ENCODE measurements at places on chromosomes 2 and 18.

- no peak overlapping the region for H3K27ac ChIP-seq
- no peaks in the 10 kb centered on the region for H3K27me3 ChIP-seq
- no peak for DNase-seq
- no peak overlapping the region for H3K4me3 ChIP-seq
- no peaks in the 10 kb centered on the region for H3K36me3 ChIP-seq
These were observed 714.0 kb downstream of the EPHA4 start for GRCh38 chr2:220858101-220858500.

DNA sequence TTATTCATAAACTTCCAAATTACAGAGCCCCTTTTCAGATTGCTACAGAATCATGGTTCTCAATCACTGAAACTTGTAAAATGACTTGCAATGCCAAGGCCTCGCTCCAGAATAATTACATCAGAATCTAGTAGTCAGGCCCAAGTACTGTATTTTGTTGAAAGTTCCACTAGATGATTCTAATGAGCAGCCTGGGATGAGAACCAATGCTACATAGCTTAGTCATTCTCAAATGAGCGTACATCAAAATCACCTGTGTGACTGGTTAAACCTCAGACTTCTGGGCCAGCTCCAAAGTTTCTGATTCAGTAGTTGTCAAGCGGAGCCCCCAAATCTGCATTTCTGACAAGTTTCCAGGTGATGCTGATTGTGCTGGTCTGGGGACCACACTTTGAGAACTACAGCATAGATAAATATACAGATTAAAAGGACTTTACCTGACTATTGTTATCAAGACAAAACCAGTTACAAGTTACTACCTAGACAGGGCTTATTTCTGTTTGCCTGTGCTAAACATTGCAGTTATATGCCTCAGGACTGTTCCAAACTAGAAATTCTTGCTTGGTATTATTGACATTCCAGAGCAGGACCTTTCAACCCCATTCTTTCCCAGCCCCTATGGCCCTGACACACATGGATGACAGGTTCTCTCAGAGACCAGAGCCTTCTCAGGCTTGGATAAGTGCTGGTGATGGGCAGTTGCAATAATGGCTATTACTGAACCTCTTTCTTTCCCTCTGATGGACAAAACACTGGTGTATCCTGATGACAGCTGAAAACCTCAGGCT is 83.1 kb downstream of the UPP2 start:
- no peak for DNase-seq
- H3K4me1 ChIP-seq, result peaks cover 4% of the 10 kb centered on the region
- H3K4me3 ChIP-seq, result no peak overlapping the region
- H3K27me3 ChIP-seq, result peaks cover 21% of the 10 kb centered on the region
- H3K36me3 ChIP-seq, result no peaks in the 10 kb centered on the region
- H3K27ac ChIP-seq, result no peak overlapping the region

DNA sequence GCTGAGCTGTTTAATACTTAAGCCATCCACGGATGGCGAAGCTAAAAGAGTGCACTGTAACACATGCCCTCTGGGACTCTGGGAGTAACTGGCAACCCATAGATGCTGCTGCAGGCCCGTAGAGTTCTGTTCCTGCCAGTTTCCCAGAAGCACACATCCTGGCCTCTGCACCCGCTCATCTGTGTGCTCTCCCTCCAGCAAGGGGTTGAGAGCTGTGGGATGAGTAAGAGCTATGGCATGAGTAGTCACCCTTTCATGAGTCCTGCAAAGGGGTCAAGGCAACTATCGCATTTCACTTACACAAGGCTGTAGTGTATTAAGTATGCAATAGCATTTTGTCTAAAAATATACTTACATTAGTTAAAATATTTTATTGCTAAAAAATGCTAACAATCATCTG is 1341.8 kb upstream of the NXPH2 start:
- DNase-seq, result no peak
- no peak overlapping the region for H3K27ac ChIP-seq

DNA sequence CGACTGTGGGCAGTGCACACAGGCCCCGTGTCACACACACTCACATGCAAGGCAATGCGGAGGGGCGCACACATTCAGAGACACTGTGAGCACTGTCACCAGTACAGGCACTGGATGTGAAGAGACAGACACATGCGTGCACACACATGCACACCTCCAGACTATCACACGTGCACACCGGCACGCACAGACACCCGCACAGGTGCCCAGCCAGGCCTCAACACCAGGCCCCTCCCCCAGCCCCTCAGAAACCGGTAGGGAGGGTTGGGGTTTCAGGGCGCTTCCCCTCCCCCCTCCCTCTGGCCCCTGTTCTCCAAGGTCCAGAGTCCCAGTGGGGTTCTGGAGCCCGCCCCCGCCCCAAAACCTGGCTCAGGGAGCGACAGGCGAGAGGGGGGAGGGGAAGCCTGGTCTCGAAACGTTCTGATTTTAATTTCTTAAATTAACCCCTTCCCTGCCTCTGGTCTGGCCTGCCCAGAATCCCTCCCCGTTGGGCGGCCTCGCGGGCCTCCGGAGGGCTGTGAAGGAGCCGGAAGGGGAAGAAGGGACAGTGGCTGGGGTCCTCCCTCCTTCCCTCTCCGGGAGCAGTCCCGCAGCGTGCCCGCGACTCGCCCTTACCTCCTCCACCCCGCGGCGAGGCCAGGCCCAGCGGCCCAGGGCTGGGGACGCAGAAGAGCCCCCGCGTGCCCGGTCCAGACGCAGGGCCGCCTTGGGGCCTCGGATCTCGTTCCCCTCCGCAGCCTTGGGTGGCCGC is 558 bp downstream of the FBXO41 start:
- peak; percentile 47 for DNase-seq
- H3K4me3 ChIP-seq, result peak overlapping the region; percentile 85
- H3K27me3 ChIP-seq, result peaks cover 10% of the 10 kb centered on the region
- peaks cover 31% of the 10 kb centered on the region for H3K4me1 ChIP-seq

DNA sequence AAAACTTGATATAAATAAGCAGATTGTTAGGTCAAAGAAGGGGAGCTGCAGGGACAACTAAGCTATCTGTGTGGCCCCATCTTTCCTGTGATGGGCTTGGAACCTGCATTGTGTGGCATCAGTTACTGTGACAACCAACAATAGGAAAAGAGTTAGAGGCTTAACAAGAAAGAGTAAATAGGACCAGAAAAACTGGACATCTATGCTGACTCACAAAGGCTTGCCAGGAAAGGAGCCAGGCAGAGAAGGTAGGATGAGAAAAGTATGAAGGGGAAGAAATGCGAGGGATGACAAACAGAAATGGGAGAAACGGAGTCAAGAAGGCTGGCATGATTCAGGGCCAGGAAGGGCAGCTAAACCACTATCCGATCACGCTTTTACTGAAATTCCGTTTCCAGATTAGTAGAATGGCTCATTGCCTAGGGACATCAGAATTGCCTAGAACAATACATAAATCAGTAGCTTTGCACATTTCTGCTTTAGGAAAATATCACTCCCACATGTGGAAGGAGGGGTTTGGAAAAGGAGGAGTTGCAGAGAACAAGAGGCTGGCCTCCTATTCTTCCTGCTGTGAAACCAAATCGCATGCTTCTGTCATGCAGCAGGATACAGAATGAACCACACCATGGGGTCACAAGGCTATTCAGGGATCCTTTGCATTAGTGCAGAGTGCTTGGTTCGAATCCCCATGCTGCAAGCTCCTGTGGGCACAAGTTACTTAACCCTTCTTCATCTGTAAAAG is 7.3 kb downstream of the PLA2R1 start:
- no peak overlapping the region for H3K27ac ChIP-seq
- no peaks in the 10 kb centered on the region for H3K36me3 ChIP-seq
- H3K4me1 ChIP-seq, result no peaks in the 10 kb centered on the region
- no peak overlapping the region for H3K4me3 ChIP-seq
- H3K27me3 ChIP-seq, result peaks cover 22% of the 10 kb centered on the region

- peaks cover 5% of the 10 kb centered on the region for H3K4me1 ChIP-seq
- no peak overlapping the region for H3K27ac ChIP-seq
- H3K36me3 ChIP-seq, result peaks cover 52% of the 10 kb centered on the region
These were observed 21.6 kb downstream of the CPSF3 start for GRCh38 chr2:9445089-9445488.

GRCh38 chr2:46843316-46843715 is 72.3 kb downstream of the MCFD2 start:
- H3K4me3 ChIP-seq, result no peak overlapping the region
- peaks cover 9% of the 10 kb centered on the region for H3K27me3 ChIP-seq
- H3K36me3 ChIP-seq, result no peaks in the 10 kb centered on the region

- no peak overlapping the region for H3K27ac ChIP-seq
- no peaks in the 10 kb centered on the region for H3K4me1 ChIP-seq
- no peaks in the 10 kb centered on the region for H3K36me3 ChIP-seq
- H3K4me3 ChIP-seq, result no peak overlapping the region
- H3K27me3 ChIP-seq, result no peaks in the 10 kb centered on the region
These were observed 293.3 kb upstream of the SYT4 start for GRCh38 chr18:43570593-43570992.

DNA sequence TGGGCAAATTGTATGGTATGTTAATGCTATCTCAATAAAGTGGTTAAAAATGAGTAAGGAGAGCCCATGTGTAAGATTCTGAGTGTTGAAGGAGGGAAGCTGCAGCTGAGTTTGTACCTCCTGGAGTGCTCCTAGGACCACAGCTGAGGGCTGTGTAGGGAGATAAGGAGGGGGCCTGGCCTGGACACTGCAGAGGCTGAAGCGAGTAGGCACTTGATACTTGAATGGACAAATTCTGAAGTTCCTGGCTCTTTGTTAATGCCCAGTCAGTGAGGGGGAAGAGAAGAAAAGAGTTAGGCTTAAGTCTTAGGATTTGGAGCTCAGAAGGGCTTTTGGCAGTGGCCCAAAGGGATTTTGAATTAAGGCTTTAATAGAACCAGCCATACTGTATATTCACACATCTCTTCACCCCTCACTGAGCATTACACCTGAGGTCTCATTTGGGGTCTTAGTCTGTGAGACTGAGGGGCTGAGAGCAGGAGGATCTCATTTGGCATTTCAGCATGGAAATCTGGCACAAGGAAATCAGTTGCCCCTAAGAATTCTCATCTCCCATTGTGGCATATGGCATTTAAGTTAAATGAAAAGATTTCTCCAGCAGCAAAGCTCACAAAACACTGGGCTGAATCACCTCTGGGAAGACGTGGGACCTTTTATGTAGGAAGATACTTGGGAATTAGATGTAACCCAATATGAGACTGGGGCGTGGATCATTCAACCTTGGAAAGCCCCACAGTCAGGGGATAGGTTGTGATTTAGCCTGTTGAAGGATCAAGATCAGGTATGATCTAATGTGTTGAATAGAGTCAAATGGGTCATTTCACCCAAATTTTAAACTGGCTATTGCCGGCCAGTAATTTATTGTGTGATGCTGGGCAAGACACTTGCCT is 46.8 kb downstream of the LIPG start:
- H3K4me1 ChIP-seq, result no peaks in the 10 kb centered on the region
- peaks cover 38% of the 10 kb centered on the region for H3K27me3 ChIP-seq
- no peak overlapping the region for H3K27ac ChIP-seq
- H3K36me3 ChIP-seq, result no peaks in the 10 kb centered on the region
- no peak overlapping the region for H3K4me3 ChIP-seq

- peak; percentile 35 for DNase-seq
- H3K4me3 ChIP-seq, result no peak overlapping the region
- peak overlapping the region; percentile 68 for H3K27ac ChIP-seq
- H3K27me3 ChIP-seq, result peaks cover 2% of the 10 kb centered on the region
These were observed 221.5 kb upstream of the ACVR2A start for GRCh38 chr2:147623328-147623727.

- no peaks in the 10 kb centered on the region for H3K36me3 ChIP-seq
- no peaks in the 10 kb centered on the region for H3K4me1 ChIP-seq
- H3K4me3 ChIP-seq, result no peak overlapping the region
- no peak for DNase-seq
- H3K27me3 ChIP-seq, result no peaks in the 10 kb centered on the region
- H3K27ac ChIP-seq, result no peak overlapping the region
These were observed 182.4 kb upstream of the MC4R start for GRCh38 chr18:60554967-60555366.

DNA sequence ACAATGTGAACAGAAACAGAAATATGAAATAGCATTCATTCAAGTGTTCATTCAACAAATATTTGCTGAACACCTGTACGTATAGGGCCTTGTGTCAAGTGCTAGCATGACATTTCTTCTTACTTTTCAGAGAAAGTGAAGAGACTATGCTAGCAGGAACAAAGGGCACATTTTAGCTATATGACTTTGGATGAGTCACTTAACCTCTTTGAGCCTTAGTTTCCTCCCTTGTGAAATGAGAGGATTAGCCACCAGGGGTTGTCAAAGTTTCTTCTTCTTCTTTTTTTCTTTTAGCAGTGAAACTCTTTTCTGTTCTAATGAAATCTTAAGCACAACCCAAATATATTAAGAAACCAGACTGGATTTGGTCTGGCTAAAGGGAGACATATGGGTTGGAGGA is 53.1 kb downstream of the FIGN start:
- H3K36me3 ChIP-seq, result no peaks in the 10 kb centered on the region
- no peak for DNase-seq
- H3K4me3 ChIP-seq, result no peak overlapping the region
- H3K4me1 ChIP-seq, result no peaks in the 10 kb centered on the region

GRCh38 chr2:67993329-67993728 is 69.5 kb downstream of the C1D start:
- H3K27ac ChIP-seq, result no peak overlapping the region
- no peak for DNase-seq
- no peaks in the 10 kb centered on the region for H3K36me3 ChIP-seq
- H3K27me3 ChIP-seq, result peaks cover 4% of the 10 kb centered on the region
- H3K4me3 ChIP-seq, result no peak overlapping the region
- H3K4me1 ChIP-seq, result no peaks in the 10 kb centered on the region

- H3K27me3 ChIP-seq, result no peaks in the 10 kb centered on the region
- no peak overlapping the region for H3K27ac ChIP-seq
- H3K4me3 ChIP-seq, result no peak overlapping the region
- no peaks in the 10 kb centered on the region for H3K36me3 ChIP-seq
- no peak for DNase-seq
- no peaks in the 10 kb centered on the region for H3K4me1 ChIP-seq
These were observed 346.3 kb downstream of the SATB2 start for GRCh38 chr2:199111458-199111857.

DNA sequence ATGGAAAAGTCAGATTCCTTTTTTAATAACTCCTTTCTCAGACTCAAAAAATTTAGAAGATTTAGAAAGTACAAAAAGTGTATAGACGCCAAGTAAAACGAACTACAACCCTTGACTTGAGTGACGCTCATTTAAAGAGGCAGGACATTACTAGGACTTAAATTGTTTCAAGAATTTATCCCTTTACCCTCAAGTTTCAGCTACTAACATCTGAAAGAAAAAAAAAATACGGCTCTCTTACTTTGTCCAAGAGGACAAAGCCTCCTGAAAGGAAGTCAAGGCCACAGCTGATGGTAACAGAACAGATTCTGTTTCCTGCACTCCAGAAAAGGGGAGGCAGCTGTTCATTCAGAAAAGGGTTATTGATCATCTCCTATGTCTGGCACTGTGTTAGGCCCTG is 57.6 kb upstream of the PKDCC start:
- no peak overlapping the region for H3K27ac ChIP-seq
- H3K36me3 ChIP-seq, result no peaks in the 10 kb centered on the region
- DNase-seq, result no peak
- H3K4me1 ChIP-seq, result no peaks in the 10 kb centered on the region
- H3K27me3 ChIP-seq, result peaks cover 12% of the 10 kb centered on the region
